ENCODE measurements at places on chromosomes 5 and 9. TPM values are rescaled to one million over a fixed set of nuclear protein-coding genes. Genes with fewer than 3 reads are reported as not detected.

Gene OTP
- not detected for total RNA-seq

Gene RGS7BP
- total RNA-seq: 1.6 TPM

Gene OGN
- total RNA-seq: not detected

Gene PRKAA1
- total RNA-seq: 146 TPM

Gene PKD2L2
- total RNA-seq: not detected

Gene JMY
- total RNA-seq: 11.1 TPM

Measured in vein endothelial cell (primary cell).